Activated T-cell treated with anti-CD3 and anti-CD28 coated beads, Interleukin-2, amount 50 U/mL, for 72 hours (primary cell): ENCODE measurements at places on chromosomes 2 and 18. TPM values are rescaled to one million over a fixed set of nuclear protein-coding genes. Genes with fewer than 3 reads are reported as not detected.

GRCh38 chr2:152594792-152595191, 122.5 kb downstream of the PRPF40A start:
- peaks cover 10% of the 10 kb centered on the region for H3K4me1 ChIP-seq
- H3K36me3 ChIP-seq = no peaks in the 10 kb centered on the region
- no peak for DNase-seq
- H3K27ac ChIP-seq = no peak overlapping the region

SEMA4F gene
- 6.4 TPM for total RNA-seq

PAPOLG gene
- 22.9 TPM for total RNA-seq

GRCh38 chr2:25088817-25089516, 47.1 kb downstream of the EFR3B start:
- H3K27ac ChIP-seq = no peak overlapping the region
- DNase-seq = no peak
- H3K4me1 ChIP-seq = no peaks in the 10 kb centered on the region
- H3K27me3 ChIP-seq = no peaks in the 10 kb centered on the region
- no peak overlapping the region for H3K4me3 ChIP-seq

GRCh38 chr2:48444404-48444803, 85.5 kb upstream of the STON1 start:
- H3K36me3 ChIP-seq = no peaks in the 10 kb centered on the region
- peaks cover 37% of the 10 kb centered on the region for H3K4me1 ChIP-seq
- DNase-seq = no peak
- H3K27ac ChIP-seq = no peak overlapping the region
- no peaks in the 10 kb centered on the region for H3K27me3 ChIP-seq

GRCh38 chr2:108587621-108588020, 53.4 kb downstream of the LIMS1 start:
- no peaks in the 10 kb centered on the region for H3K27me3 ChIP-seq
- no peak for DNase-seq
- peaks cover 2% of the 10 kb centered on the region for H3K36me3 ChIP-seq
- H3K4me1 ChIP-seq = peaks cover 48% of the 10 kb centered on the region
- no peak overlapping the region for H3K4me3 ChIP-seq

DNA sequence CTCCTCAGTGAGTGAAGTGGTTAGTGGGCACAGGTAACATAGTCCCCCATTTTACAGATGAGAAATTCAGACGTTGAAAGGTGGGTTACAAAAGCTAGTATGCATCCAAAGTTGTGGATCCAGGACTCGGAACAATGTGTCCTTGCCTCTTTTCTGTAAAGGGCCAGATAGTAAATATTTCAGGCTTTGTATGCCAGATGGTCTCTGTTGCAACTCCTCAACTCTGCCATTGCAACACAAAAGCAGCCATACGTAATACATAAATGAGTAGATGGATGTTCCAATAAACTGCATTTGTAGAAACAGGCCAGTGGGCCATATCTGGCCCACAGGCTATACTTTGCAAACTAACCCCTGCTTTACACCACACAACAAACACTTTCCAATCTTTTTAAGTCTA, 166.6 kb upstream of the PKDCC start:
- DNase-seq = no peak
- H3K36me3 ChIP-seq = no peaks in the 10 kb centered on the region
- H3K4me1 ChIP-seq = no peaks in the 10 kb centered on the region

DNA sequence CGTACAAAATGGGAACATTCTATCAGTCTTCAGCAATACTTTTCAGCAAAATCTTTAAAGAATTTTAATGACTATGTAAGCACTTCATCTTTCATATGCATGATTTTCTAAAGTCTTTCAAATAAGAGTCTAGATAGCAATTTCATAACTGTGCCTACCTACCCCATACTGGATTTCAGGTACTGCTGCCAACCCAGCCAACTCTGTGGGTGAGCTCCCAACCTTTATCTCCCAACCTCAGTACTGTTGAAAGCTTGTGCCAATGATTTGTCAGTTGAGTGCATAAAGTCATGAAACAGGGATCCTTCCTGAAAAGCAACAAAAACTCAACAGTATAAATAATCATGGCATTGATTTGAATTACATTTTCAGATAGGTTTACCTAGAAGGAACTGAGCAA, 296.9 kb downstream of the PID1 start:
- no peak overlapping the region for H3K27ac ChIP-seq
- H3K36me3 ChIP-seq = no peaks in the 10 kb centered on the region
- DNase-seq = no peak
- no peaks in the 10 kb centered on the region for H3K4me1 ChIP-seq
- H3K27me3 ChIP-seq = no peaks in the 10 kb centered on the region

GRCh38 chr18:79681484-79682387, 2.1 kb downstream of the CTDP1 start:
- H3K27me3 ChIP-seq = no peaks in the 10 kb centered on the region
- H3K36me3 ChIP-seq = peaks cover 7% of the 10 kb centered on the region
- peaks cover 81% of the 10 kb centered on the region for H3K4me1 ChIP-seq
- H3K27ac ChIP-seq = peak overlapping the region; percentile 90

GPR75 gene
- total RNA-seq = 1.0 TPM

NAT8 gene
- total RNA-seq = not detected

DNA sequence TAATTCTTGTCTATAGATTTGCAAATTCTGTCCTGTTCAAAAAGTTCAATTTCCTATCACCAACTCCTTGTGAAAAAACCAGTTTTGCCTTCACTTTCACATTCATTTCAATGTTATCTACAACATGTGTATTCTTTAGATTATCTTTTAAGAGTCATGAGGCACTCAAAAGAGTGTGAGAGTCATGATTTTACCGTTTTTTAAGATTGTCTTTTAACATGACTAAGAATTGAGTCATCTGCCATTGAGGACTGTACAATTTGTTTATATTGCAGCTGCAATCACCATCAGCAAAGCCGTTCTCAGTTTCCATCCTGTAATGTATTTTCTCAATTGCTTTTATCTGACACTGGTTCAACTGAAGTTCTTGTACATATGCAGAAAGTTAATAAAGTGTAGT, 275.8 kb downstream of the LNPK start:
- no peak overlapping the region for H3K27ac ChIP-seq
- H3K4me3 ChIP-seq = no peak overlapping the region
- DNase-seq = no peak
- peaks cover 6% of the 10 kb centered on the region for H3K27me3 ChIP-seq
- no peaks in the 10 kb centered on the region for H3K36me3 ChIP-seq

DNA sequence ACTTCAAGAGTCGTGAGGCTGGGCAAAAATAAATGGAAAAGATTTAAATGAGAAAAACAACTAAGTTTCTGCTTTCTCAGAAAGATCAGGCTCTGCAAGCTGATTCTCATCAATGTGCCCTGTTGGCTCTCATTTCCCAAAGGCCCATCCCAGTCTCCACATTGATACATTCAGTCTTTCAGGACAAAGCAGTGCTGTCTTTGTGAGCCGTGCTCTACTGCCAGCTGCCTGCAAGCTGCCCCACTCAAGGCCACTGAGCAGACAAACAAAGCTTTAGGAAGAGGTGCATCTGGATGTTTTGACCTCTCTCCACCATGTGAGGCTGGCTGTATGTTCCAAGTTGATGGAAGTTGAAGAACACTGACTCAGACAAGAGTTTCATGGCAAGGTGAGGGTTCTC, 48.8 kb downstream of the FSHR start:
- no peaks in the 10 kb centered on the region for H3K4me1 ChIP-seq
- no peak for DNase-seq
- no peak overlapping the region for H3K4me3 ChIP-seq
- H3K27ac ChIP-seq = no peak overlapping the region
- no peaks in the 10 kb centered on the region for H3K27me3 ChIP-seq

FOXI3 gene
- not detected for total RNA-seq

DNA sequence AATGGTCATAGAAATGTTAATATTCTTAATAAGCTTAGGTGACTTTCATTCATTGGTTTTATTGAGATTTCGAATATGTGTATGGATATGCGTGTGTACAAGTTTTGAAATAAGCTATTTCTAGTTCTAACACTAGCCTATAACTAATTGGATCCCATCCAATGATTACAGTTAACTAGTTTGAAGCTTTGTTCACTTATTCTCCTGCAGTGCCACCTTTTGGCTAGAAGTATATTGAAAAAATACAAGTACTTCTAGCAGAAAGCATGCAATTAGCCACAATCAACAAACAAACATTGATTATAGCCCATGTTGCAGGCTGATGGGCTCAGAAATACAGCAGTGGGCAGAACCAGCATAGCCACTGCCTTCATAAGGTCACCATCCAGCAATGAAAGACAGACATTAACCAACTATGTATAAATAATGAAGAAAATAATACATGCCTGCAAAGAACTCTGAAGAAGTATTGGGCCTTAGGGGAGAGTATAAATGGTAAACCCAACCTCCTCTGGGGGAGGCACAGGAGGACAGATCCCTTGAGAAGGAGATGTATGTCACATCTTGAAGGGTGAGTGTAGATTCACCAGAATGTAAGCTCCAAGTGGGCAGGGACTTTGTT, 5.1 kb upstream of the PIEZO2 start:
- H3K27me3 ChIP-seq = peaks cover 21% of the 10 kb centered on the region
- H3K4me3 ChIP-seq = no peak overlapping the region
- no peak overlapping the region for H3K27ac ChIP-seq
- DNase-seq = no peak
- no peaks in the 10 kb centered on the region for H3K4me1 ChIP-seq

GRCh38 chr2:196276421-196276820, 105.0 kb upstream of the STK17B start:
- H3K36me3 ChIP-seq = peaks cover 2% of the 10 kb centered on the region
- H3K4me3 ChIP-seq = peak overlapping the region; percentile 77
- no peaks in the 10 kb centered on the region for H3K27me3 ChIP-seq
- H3K4me1 ChIP-seq = peaks cover 66% of the 10 kb centered on the region

GRCh38 chr18:76364282-76365259, 130.5 kb downstream of the ZNF516 start:
- H3K4me3 ChIP-seq = peak overlapping the region; percentile 74
- no peaks in the 10 kb centered on the region for H3K27me3 ChIP-seq
- H3K27ac ChIP-seq = peak overlapping the region; percentile 61
- DNase-seq = peak; percentile 33
- peaks cover 30% of the 10 kb centered on the region for H3K4me1 ChIP-seq

GRCh38 chr2:212595036-212595654, 56.5 kb upstream of the ERBB4 start:
- H3K27me3 ChIP-seq = no peaks in the 10 kb centered on the region
- no peak overlapping the region for H3K27ac ChIP-seq
- no peaks in the 10 kb centered on the region for H3K36me3 ChIP-seq
- no peak overlapping the region for H3K4me3 ChIP-seq
- H3K4me1 ChIP-seq = no peaks in the 10 kb centered on the region

DNA sequence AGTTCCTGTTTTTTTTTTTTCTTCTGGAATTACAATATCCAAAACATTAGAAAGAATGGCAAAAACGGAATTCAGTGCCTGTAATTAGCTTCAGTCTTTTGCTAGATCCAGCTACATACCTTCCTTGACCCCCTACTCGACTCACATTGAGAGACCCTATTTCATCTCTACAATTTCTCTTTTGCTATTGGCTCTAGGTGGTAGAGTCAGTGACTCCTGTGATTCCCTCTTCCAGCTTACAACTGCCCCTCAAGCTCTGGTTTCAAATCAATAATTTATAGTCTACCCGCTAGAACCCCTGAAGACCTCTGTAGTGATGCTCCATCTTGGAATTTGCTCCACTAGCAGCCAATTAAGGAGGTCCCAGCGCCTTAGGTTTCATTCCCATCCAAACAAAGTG, 125.8 kb downstream of the TMEFF2 start:
- H3K36me3 ChIP-seq = no peaks in the 10 kb centered on the region
- peaks cover 5% of the 10 kb centered on the region for H3K27me3 ChIP-seq
- no peak overlapping the region for H3K4me3 ChIP-seq
- H3K27ac ChIP-seq = no peak overlapping the region
- no peak for DNase-seq

DNA sequence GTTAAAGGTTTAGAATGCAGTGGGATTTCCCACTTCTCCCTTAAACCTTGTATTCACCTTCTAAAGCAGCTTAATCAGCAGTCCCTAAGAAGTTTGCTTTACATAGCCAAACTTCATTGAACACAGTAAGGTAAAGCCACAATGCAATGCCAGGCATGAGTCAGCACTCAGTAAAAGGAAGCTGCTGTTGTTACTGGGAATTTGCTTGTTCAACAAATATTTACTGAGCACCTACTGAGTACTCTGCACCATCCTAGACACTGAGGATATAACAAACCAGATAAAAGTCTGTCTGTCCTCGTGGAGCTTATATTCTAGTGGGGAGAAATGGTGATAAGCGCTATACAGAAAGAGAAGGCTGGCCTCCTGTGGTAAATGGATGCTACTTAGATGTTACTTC, 162.7 kb downstream of the PKP4 start:
- no peak for DNase-seq
- no peak overlapping the region for H3K4me3 ChIP-seq
- H3K36me3 ChIP-seq = no peaks in the 10 kb centered on the region
- no peak overlapping the region for H3K27ac ChIP-seq

- H3K27ac ChIP-seq = no peak overlapping the region
- H3K27me3 ChIP-seq = peaks cover 32% of the 10 kb centered on the region
- H3K36me3 ChIP-seq = no peaks in the 10 kb centered on the region
- H3K4me1 ChIP-seq = peaks cover 24% of the 10 kb centered on the region
- no peak for DNase-seq
- no peak overlapping the region for H3K4me3 ChIP-seq
These were observed 55.4 kb downstream of the VAPA start for GRCh38 chr18:9969247-9969646.

DNA sequence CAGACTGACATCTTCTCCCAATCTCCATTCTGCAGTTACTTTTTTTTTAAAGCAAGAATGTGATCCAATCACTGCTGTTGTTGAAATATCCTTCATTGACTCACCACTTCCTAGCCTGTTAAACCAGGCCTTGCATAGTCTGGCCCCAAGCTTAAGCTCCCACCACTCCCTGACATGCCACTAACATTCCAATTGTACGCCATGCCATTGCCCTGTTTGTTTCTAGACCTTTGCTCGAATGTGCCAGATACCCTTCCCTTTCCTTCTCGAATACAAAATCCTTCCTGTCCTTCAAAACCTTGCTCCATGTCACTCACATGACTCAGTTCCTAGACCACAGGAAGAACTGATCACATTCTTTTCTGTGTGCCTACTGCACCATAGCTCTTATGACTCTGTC, 224.2 kb downstream of the CYRIA start:
- no peaks in the 10 kb centered on the region for H3K36me3 ChIP-seq
- no peak overlapping the region for H3K4me3 ChIP-seq
- DNase-seq = no peak
- H3K27me3 ChIP-seq = peaks cover 23% of the 10 kb centered on the region

GRCh38 chr18:49618742-49619681, 57.2 kb downstream of the LIPG start:
- H3K36me3 ChIP-seq = no peaks in the 10 kb centered on the region
- H3K27ac ChIP-seq = no peak overlapping the region
- H3K4me3 ChIP-seq = no peak overlapping the region
- no peaks in the 10 kb centered on the region for H3K4me1 ChIP-seq

SPATS2L gene
- 17.8 TPM for total RNA-seq

- no peak overlapping the region for H3K4me3 ChIP-seq
- no peaks in the 10 kb centered on the region for H3K27me3 ChIP-seq
- H3K27ac ChIP-seq = peak overlapping the region; percentile 85
- DNase-seq = no peak
- H3K4me1 ChIP-seq = peaks cover 81% of the 10 kb centered on the region
These were observed 8.9 kb downstream of the ZAP70 start for GRCh38 chr2:97722227-97722626.
